ENCODE measurements at places on chromosomes 13 and 19.
A peak's percentile ranks its signal among the peaks of the same experiment; 100 is the strongest.

DNA sequence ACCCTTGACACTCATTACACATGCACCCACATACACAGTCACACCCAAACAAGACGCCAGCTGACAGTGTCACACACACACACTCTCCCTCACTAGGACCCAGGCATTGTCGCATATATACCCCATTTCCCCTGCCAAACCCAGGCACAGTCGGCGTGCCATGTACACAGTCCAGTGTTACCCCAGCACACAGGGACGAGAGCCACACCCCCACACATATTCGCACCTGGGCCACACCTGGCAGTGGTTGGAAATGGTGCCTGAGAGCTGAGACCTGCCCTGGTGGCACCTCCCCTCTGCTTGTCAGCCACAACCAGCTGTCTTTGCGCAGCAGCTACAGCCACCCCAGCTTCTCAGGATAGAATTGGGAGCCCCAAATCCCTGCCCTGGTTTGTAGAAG is 9.0 kb downstream of the NFIX start:
- DNase-seq = no peak

DNA sequence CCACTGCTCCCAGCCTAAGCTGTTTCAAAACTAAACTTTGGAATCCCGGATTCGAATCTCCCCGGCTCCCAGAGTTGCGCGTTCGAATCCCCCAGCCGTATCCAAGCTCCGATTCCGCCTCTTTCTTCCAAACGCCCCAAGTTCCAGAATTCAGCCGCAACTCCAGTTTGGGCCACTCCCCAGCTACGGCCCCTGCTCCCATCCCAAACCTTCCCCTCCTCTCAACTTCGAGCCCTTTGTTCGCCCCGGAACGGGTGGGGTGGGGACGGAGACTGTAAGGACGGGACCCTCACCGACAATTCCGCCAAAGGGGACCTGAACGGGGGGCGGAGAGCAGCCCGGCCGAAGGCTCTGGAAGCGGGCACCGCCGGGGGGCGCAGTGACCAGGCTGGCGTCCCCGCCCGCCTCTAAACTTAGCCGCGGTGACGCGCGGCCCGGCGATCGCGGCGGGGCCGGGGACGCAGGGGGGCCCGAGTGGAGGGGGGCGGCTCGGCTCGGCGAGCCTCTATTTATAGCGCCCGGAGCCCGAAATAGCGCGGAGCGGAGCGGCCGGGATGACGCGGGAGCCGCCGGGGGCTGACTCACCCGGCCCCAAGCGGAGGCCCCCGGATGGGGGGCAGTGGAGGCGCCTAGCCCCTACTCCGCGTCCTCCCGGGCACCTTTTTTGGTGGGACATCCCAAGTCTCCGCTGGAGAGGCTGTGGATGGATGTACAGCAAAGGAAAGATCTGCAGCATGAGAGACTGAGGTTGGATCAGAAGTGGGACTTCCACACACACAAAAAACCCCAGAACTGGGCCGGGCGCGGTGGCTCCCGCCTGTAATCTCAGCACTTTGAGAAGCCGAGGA is 4.9 kb upstream of the ERCC1 start:
- DNase-seq = no peak

- DNase-seq = no peak
Observed at GRCh38 chr19:27975419-27976005, 1237.4 kb downstream of the UQCRFS1 start.

DNA sequence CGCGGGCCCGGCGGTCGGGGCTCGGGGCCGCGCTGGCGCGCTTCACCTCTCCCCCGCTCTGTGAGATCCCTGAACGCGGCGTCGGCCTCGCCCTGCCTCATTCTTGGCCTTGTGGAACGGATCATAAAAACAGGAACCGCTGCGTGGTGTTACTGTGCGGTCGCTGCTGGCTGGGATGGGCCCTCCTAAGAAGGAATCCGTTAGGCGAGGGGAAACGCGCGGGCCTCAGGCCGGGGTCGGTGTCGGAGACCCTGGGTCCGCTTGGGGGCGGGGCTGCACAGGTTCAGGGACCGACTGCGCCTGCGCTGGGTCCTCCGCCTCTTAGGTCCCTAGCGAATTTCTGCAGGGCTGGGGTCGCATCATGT is 381 bp downstream of the CKAP2 start:
- peak; percentile 64 for DNase-seq

GRCh38 chr13:60148918-60149317 is 14.8 kb downstream of the DIAPH3 start:
- DNase-seq = no peak

- no peak for DNase-seq
Observed at GRCh38 chr13:30053939-30054338, 203.5 kb upstream of the UBL3 start.

- no peak for DNase-seq
Observed at GRCh38 chr19:48999481-49000325, 6.0 kb downstream of the RUVBL2 start.

- DNase-seq = peak; percentile 93
Observed at GRCh38 chr19:6530386-6531162, at the start of gene TNFSF9. Gene TNFSF9 (plus strand): TSS chr19:6531026. CDS start chr19:6531037, 11 bp downstream.

- no peak for DNase-seq
Observed at GRCh38 chr19:33868076-33868735, 71.5 kb downstream of the KCTD15 start.

GRCh38 chr19:7856679-7857663 is 17.2 kb downstream of the PRR36 start:
- DNase-seq = no peak

DNA sequence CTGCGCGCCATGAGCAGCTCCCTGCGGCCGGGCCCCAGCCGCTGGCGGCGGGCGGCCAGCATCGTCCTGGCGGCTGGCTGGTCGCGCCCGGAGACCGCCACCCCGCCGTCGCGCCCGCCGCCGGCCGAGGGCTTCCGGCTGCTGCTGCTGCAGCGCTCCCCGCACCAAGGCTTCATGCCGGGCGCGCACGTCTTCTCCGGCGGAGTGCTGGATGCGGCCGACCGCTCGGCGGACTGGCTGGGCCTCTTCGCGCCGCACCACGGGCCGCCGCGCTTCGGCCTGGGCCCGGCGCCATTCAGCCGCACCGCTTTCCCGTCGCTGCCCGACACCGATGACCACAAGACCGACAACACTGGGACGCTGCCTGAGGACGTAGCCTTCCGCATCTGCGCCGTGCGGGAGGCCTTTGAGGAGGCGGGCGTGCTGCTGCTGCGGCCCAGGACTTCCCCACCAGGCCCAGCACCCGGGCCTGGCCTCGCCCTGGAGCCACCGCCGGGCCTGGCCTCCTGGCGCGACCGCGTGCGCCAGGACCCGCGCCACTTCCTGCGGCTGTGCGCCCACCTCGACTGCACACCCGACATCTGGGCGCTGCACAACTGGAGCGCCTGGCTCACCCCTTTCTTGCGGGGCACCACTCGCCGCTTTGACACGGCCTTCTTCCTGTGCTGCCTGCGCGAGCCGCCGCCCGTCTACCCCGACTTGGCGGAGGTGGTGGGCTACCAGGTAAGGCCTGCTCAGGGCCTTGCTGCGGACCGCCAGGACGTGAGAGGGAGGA is 518 bp downstream of the NUDT19 start:
- peak; percentile 42 for DNase-seq

DNA sequence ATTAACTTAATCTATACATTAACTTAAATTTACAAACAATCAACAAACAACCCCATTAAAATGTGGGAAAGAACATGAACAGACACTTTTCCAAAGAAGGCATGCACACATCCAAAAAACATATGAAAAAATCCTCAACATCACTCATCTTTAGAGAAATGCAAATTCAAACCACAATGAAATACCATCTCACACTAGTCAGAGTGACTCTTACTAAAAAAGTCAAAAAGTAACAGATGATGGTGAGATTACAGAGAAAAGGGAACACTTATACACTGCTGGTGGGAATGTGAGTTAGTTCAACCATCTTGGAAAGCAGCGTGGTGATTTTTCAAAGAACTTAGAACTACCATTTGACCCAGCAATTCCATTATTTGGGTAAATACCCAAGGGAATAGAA is 759.2 kb upstream of the SLITRK1 start:
- no peak for DNase-seq

- no peak for DNase-seq
Observed at GRCh38 chr13:98940325-98941001, 37.4 kb downstream of the DOCK9 start.

DNA sequence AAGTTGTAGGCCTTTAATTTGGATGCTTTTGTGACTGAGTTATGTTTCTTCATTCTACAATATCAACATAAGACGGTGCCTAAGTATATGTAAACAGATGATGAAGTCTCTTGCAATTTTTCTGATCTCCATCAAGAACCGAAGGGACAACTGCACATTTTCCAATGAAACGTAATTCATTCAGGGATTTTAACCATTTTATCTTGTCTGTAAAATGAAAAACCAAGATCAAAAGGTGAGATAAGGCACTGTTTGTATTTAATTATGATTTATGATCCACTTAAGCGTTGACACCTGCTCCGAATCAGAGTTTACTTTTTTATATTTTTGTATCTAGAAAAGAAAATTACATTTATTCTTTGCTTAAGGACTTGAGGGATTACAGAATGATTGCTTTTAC is 556.8 kb upstream of the ARGLU1 start:
- DNase-seq = no peak

GRCh38 chr13:36848199-36848982 is 29.4 kb downstream of the RFXAP start:
- no peak for DNase-seq

- peak; percentile 7 for DNase-seq
Observed at GRCh38 chr19:17103177-17103576, 27.6 kb downstream of the MYO9B start.

DNA sequence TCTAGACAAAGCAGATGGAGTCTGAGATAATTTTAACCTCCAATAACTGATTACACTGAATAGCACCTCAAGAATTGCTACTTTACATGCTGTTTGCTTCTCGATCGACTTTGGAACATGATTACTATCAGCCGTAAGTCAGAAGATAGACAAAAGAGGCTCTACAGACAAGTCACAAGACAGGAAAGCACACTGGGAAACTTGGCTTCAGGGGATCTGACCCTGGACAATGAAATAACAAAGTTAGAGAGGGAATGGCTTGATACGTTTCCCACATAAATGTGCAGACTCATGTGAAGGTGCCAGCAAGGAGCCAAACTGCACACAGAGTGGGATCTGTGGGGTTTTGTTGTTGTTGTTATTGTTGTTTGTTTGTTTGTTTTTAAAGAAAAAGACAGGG is 28.5 kb downstream of the DCLK1 start:
- DNase-seq = no peak

Data from midbrain (tissue), 1 donor.